Stimulated activated naive CD4-positive, alpha-beta T cell treated with Interleukin-2 at 50 U/mL for 16 hours (primary cell): ENCODE measurements at places on chromosomes 12 and 14.

DNA sequence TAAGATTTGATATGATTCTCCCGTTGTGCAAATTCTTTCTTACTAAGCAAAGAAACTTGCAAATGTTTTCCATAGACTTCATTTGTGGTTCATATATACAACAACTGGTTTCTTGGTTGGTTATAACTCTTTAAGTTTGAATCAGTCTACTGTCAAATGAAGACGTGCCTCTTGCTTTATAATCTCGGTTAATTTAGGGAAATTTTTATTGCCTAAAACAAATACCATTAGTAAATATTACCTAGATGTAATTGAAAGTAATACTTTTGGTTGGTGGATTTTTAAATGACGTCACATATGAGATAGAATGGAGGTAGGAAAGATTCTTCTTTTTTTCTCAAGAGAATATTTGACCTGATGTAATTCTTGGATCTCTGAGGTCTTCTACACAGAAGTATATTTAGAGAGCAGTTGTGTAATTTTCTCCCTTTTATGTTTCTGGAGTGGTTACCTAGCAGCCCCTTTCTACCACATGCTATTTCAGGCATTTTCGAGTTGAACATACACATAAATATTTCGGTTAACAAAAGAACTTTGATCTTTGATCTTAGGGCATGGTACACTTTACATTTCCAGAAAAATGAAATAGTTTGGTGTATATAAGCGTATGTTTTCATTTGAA lies 1.7 kb downstream of the ATF7IP start:
- DNase-seq, result no peak

DNA sequence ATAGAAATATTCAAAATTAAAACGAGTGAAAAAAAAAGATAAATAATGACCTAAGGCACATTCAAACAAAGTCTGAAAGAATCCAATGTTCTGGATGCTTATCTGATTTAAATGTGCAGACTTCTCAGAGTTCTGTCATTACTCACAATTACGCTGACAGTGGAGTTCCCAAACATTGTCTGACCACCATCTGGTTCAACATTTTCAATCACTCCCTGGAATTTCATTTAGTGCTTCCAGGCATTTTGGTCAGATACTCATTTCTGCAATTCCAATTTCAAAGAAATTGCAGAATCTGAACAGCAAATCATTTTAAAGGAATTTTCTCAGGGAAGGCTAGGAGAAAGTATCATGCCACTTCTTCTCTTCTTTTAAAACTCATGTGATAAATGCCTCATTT lies 398.2 kb upstream of the PDE3A start:
- no peak for DNase-seq

DNA sequence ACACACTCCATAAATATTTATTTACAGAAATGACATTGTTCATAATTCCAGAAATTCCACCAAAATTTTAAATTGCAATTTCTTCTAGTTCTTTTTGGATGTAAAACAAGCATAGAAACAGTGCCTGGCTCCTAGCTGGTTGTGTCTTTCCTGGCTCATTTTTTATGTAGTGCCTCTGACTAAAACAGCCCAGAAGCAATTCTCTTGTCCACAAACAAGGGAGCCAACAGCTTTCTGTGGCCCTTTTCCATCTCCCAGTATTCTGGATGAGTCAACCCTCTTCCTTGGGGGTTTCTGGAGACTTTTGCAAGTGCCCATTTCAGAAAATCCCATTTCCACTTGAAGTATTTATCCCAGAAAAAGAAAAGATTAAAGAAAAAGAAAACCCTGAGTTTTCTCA lies 141.4 kb downstream of the PHLDA1 start:
- no peak for DNase-seq

- no peak for DNase-seq
Observed at GRCh38 chr14:44528180-44528579, 21.1 kb upstream of the FSCB start.

DNA sequence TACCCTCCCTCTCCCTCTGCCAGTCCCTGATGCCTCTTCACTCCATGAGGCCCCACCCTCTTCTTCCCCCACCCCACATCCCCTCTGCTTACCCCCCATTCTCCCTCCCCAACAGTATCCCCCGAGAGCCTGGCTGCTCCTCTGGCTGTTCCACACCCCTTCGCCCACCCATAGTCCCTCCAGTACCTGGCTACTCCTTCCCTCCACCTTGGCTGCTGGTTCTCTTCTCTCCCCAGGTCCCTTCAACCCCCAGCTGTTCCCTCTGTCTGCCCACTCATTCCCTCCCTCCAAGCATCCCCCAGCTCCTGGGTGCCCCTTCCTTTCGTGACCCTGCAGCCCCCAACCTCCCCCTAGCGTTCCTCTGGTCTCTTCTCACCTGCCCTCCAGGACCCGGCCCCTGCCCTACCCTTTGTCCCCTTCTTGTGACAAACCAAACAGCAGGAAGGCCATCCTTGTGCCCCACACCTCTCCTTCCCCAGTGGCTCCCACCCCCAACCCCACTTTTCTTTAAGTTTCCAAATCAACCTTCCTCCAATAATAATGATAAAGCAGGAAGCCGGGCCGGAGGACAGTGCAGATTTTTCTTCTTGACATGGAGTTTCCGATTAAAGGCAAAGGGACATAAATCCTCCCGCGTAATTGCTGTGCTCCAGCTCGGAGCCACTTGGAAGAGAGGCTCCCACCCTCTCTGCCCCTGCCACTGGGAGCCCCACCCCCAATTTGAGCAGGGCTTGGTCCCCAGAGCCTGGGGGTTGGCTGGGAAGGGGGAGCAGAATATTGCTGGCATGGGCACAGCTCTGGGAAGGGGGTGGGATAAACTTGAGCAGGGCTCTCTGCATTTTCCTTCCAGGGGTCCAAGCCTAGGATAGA lies 40.0 kb downstream of the SMUG1 start:
- no peak for DNase-seq

- no peak for DNase-seq
Observed at GRCh38 chr14:63046339-63047268, 1.3 kb upstream of the KCNH5 start.

- no peak for DNase-seq
Observed at GRCh38 chr14:80134321-80134720, 77.0 kb downstream of the DIO2 start.

DNA sequence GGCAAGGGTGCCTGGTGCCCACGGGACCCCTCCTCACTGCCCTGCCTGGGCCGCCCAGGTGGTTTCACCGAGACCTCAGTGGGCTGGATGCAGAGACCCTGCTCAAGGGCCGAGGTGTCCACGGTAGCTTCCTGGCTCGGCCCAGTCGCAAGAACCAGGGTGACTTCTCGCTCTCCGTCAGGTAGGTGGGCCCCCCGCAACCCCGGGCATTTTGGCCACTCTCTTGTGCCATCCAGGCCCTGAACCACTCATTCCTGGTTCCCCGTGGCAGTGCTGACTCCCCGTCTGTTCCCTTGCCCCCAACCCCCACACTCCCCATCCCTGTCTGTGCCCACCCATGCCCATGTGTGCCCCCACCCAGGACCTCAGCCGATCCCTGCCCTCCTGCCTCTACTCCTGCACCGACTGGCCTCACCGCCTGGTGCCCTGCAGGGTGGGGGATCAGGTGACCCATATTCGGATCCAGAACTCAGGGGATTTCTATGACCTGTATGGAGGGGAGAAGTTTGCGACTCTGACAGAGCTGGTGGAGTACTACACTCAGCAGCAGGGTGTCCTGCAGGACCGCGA lies 480 bp downstream of the PTPN6 start:
- no peak for DNase-seq

DNA sequence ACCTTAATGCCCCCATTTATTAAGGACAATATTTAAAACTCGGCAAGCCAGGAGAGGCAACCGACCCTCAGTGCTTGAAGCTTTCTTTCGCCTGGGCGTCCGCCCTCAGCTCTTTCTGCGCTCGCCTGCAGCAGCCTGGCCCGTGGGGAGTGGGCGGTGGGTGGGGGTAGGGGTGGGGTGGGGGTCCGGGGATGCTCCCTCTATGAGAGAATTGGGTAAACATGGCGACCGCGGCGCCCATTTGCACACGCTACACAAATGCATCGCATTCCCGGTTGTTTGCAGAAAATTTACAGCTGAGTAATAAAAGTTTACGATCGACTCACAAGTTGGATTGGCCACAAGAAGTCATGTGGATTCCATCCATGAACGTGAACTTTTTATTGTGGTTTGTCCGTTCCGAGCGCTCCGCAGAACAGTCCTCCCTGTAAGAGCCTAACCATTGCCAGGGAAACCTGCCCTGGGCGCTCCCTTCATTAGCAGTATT lies 7.7 kb downstream of the HOXC8 start:
- no peak for DNase-seq

DNA sequence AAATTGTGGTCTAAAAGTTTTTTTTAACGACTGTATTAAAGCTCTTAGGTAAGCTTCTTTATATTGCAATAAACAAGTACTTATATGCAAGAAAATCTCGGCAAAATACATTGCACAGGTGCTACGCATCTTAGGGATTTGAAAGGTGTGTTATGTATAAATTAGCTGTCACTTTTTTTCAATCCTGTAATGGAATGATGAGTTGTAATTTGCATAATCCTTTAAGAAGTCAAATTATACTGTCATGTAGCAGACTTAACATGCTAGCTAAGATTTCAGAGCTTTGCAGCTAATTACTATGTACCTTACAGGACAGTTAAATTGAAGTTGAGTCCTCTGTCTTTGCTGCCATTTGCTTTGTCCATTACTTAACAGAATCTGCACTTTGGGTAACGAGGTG lies 117.5 kb downstream of the NPAS3 start:
- no peak for DNase-seq

GRCh38 chr14:23555533-23555881 lies 564 bp upstream of the THTPA start:
- DNase-seq, result no peak

- DNase-seq, result no peak
Observed at GRCh38 chr12:45575823-45576475, 153.6 kb upstream of the ARID2 start.

- no peak for DNase-seq
Observed at GRCh38 chr12:26867080-26867479, 34.1 kb upstream of the ITPR2 start.

GRCh38 chr14:56650979-56651378 lies 71.4 kb downstream of the TMEM260 start:
- no peak for DNase-seq

GRCh38 chr14:86779416-86779815 lies 1213.6 kb downstream of the GALC start:
- no peak for DNase-seq

- DNase-seq, result no peak
Observed at GRCh38 chr14:73709904-73710469, 4.2 kb downstream of the PNMA1 start.

DNA sequence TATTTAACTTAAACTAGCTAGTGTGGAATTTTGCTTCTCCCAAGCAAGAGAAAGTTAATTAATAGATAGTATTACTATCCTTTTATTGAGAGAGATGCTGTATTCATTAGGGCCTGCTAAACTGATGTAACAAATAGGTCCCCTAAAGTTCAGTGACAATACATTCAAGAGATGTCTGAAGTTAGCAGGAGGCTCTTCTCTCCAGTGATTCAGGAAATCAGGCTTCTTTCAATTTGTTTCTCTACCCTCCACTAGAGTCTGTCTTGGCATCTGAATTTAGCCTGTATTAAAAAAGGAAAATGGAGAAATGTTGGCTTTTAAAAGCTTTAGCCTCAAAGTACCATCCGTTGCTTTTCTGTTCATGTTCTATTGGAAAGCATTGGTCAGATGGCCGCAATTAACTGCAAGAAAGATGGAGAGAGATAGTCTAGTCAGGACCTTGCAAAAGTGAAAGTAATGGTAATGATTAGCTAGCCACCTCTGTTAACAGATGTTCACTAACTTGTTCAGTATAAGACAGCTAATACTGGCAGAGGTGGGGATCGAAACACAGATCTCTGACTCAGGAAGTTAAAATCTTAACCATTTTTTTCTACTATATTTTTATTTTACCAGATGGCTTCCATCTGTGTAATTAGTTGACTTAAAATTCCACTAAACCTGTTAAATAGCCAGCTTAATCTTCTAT lies 786.8 kb downstream of the TMTC2 start:
- no peak for DNase-seq

- no peak for DNase-seq
Observed at GRCh38 chr14:41986083-41986645, 379.5 kb downstream of the LRFN5 start.

DNA sequence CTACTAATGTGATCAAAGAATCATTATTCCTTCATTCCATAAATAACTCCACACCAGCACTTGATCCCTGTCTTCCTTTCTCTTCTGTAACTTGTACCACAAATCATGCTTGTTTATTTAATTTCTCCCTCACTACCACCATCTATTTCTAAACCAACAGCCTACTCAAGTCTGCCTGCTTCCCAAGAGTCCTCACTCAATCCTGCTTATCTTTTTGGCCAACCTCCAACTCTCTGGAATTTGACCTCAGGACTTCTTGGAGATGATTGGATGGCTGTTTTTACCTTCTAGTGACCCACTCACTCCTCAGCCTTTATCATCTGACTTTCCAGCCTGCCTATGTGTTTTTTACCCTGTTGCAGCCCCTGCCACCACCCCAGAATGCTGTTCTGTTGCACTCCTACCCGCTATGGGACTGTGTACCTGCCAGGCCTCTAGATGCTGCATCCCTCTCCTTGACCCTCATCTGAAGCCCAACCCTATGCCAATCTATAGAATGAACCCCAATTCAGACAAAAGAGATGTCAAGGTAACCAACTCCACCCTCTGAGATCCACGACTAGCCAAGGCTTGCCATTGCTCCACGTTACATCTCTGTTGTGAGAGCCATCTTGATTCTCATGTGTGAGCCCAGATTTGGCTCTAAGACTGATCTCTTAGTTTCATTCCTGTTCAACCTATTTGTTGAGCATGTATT lies 150.2 kb upstream of the PLEKHG7 start:
- DNase-seq, result no peak

DNA sequence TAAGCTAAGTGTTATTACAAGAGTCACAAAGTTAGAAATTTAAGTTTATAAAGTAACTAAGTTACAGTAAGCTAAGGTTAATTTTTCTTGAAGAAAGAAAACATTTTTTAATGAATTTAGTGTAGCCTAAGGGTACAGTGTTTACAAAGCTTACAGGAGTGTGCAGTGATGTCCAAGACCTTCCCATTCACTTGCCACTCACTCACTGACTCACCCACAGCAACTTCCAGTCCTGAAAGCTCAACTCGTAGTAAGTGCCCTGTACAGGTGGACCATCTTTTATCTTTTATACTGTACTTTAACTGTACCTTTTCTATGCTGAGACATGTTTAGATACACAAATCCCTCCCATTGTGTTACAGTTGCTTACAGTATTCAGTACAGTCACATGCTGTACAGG lies 60.9 kb upstream of the TMEM263 start:
- no peak for DNase-seq

- DNase-seq, result no peak
Observed at GRCh38 chr12:127399451-127399850, 867.5 kb upstream of the TMEM132C start.
